Activated naive CD4-positive, alpha-beta T cell (primary cell): ENCODE measurements at places on chromosomes 1 and 21.

DNA sequence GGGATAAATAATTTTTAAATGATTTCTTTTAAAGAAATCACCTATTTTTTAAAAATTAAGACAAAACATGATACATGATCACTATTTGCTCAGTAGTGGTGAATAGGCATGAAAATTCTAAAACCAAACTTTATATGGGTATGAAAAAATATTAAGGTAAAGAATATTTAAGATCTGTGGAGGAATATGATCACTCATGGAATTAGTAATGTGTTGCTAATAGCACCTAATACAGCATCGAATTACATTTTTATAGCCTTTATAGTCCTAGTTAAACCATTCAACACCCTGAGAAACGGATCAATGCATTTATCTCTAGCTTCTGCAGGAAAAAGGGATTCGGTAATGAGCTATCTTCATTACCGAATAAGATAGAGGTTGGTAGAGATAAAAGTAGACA, 373.9 kb downstream of the LRRIQ3 start:
- no peak for DNase-seq

DNA sequence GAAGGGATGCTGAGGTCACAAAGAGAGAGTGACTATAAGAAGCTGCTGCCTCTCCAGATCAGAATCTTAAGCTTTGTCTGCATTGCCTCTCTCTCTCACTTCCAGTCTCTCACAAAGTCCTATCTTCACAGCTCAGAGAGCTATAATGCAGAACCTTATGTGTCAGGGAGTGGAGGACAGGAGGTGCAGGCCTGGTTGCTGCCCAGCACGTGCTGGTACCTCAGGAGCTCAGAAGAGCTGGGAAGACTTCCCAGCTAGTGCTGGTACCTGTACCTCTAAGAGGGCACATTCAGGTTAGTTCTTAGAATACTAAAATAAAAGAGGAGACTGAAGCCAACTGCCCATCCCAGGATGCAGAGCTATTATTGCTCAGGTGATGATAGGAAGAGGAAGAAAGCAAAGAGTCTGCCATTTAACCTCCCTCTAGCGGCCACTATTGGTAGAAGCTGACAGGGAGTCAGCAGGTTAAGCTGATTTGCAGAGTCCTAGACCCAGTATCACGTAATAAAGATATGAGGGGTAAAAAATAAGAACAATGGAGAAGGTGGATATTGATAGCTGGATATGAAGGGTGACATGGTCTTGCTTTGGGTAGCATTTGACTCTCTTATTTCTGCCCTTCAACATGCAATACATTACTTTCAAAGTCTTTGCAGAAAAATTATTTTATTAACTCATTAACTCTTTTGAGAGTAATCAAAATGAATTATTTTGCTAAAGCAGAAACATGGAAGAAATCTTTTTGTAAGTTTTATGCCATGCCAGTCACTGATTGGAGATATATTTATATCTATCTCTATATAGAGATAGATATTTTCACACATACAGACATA, 138.1 kb upstream of the HMCN1 start:
- no peak for DNase-seq

- no peak for DNase-seq
Observed at GRCh38 chr1:7019510-7019909, 234.3 kb downstream of the CAMTA1 start.

DNA sequence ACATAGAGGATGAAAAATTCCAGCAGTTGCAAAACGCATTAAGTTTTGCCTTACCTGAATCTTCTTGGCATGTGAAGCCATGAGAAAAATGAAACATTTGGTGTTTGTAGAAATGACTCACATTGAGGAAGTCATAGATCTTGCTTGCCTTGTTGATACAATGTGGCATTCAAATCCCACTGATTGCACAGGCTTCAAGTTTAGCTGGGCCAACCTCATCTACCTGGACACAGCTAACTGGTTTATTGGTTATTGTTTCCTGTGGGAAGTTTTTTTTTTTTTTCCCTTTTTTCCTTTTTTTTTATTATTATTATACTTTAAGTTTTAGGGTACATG, 168.9 kb upstream of the C21orf91 start:
- DNase-seq, result no peak
